ENCODE measurements at places on chromosomes 4 and X.

GRCh38 chr4:181897935-181898334 is 345.3 kb upstream of the TENM3 start:
- no peak for DNase-seq

GRCh38 chrX:110983024-110983423 is 113.0 kb upstream of the PAK3 start:
- DNase-seq = no peak

DNA sequence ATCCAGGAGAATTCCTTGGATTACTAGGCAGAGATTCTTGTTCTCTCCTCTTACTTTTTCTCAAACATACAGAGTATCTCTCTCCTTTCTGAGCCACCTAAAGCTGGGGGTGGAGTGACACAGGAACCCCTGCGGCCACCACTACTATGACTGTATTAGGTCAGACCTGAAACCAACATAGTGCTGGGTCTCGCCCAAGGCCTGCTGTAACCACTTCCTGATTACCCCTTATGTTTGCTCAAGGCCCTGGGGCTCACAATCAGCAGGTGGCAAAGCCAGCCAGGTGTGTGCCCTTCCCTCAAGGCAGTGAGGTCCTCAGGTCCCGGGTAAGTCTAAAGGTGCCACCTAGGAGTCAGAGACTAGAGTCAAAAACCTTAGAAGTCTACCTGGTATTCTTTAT is 166.4 kb downstream of the PARM1 start:
- no peak for DNase-seq

- no peak for DNase-seq
Observed at GRCh38 chrX:36501169-36501702, 506.9 kb upstream of the FAM47C start.

GRCh38 chrX:38327775-38328081 is 419 bp upstream of the RPGR start:
- no peak for DNase-seq

Measured in stimulated activated naive CD8-positive, alpha-beta T cell treated with anti-CD3 and anti-CD28 coated beads, Interleukin-15, Interleukin-2, amounts not matched to agents 100 U/mL and 50 U/mL, for 24 hours (primary cell).